ENCODE measurements at places on chromosomes 16 and 17.

DNA sequence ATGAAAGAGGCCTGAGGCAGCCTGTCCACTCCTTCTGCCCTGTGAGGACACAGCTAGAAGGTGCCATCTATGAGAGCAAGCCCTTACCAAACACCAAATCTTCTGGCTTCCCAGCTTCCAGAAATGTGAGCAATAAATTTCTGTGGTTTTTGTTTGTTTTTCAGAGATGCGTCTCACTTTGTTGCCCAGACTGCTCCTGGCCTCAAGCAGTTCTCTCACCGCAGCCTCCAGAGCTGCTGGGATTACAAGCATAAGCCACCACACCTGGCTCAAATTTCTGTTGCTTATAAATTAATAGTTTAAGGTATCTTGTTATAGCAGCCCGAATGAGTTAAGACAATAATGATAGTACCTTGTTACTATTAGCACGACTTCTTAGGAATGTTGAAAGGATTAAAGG lies 12.5 kb upstream of the SLC16A11 start:
- DNase-seq, result no peak

GRCh38 chr17:12074346-12074745 lies 53.7 kb downstream of the MAP2K4 start:
- DNase-seq, result no peak

GRCh38 chr16:17439580-17439979 lies 31.2 kb downstream of the XYLT1 start:
- DNase-seq, result no peak

- DNase-seq, result no peak
Observed at GRCh38 chr17:29076722-29077121, 33.8 kb downstream of the PIPOX start.

GRCh38 chr16:66020642-66021041 lies 345.8 kb upstream of the CDH5 start:
- DNase-seq, result no peak
